NCI-H748 treated with DMSO at 0.1 percent for 48 hours (cell line): ENCODE measurements at places on chromosomes 7 and 10.

- DNase-seq: no peak
Measured at GRCh38 chr7:33973231-33974015, 68.1 kb downstream of the BMPER start.

DNA sequence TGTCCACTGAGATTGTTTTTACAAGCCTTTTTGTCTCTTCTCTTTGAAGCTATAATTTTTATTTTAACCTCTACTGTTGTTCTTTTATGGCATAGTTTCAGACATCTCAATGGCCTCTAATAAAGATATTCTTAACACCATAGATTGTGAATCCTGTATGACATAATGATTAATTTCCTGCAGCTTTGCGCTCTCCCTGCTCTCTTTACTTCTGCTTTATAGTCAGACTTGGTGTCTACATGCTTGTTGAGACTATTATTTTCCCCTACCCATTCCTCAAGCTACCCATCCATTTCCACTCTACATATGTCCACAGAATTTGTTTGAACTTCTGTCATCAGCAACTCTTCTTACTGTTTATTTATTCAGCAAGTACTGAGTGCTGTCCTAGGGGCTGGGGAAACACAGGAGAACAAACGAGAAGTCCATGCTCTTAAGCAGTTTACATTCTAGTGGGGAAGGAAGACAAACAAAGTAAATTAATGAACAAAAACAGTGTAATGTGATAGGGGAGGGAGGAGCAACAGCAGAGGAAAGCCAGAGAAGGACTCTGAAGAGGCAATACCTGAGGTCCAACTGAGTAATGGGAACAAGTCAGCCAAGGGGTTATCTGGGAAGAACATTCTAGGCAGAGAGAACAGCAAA, 110.1 kb downstream of the CDK14 start:
- DNase-seq: peak; percentile 94

DNA sequence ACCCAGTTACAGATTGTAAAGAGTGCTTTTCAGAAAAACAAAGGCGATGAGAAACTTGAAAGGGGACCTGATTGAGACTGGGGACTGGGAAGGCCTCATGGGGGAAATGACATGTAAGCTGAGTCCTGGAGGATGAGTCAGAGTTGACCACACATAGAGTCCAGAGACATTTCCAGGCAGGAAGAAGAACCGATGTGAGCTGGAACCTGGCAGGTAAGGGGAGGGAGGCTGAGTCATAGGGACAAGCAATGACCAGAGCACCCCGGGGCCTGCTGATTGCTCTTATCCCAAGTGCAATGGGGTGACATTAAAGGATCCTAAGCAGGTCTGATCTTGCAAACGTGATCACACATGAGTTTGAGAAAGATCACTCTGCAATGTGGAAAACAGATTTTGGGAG, 11.7 kb downstream of the TLL2 start:
- DNase-seq: no peak

- DNase-seq: no peak
Measured at GRCh38 chr7:51300762-51301674, 15.6 kb downstream of the COBL start.

- DNase-seq: no peak
Measured at GRCh38 chr7:106980358-106980685, 64.2 kb upstream of the PRKAR2B start.

GRCh38 chr7:55556492-55556891, 15.8 kb downstream of the VOPP1 start:
- DNase-seq: no peak

DNA sequence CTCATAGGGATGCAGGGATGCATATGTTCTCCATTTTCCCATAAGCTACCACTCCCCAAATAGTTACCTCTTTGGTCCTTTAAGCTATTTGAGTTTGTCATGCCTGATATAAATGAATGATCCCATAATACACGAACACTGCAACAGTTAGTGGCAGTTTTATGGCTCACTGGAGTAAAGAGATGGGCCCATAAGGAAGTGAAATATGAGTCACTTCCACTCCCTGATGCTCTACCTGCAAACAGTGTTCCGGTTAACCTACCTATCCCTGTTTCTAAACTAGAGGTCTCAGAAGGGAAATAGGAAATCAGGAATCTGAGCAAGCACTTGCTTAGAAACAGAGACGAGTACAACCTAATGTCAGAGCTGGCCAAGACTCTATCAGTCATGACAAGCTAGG, 71.7 kb downstream of the CALD1 start:
- DNase-seq: no peak

GRCh38 chr7:111953611-111954010, 252.6 kb downstream of the DOCK4 start:
- peak; percentile 30 for DNase-seq
